ENCODE measurements at places on chromosomes 1 and 21.

- DNase-seq: no peak
Observed at GRCh38 chr1:71179997-71180396, 99.2 kb upstream of the ZRANB2 start.

DNA sequence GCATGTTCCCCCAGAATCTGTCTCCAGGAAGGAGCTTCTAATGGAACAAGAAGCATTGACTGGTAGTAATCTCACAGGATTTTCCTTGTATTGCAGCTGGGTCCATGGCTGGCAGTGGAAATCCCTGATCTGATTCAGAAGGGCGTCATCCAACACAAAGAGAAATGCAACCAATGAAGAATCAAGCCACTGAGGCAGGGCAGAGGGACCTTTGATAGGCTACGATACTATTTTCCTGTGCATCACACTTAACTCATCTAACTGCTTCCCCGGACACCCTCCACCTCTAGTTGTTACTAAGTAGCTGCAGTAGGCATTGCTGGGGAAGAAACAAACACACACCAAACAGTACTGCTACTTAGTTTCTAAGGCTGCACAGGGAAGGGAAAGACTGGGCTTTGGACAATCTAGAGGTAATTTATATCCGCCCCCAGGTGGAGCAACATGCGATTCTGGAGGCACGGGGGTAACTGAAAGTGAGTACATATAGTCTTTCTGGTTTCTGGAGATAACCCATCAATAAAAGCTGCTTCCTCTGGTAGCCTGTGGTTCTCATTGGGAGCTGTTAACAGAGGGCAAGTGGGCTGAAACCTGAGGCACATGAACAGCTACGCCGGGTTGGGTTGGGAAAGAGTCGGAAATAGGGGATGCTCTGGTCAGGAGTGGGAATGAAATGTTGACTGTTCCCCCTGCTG, 837 bp upstream of the USP21 start:
- DNase-seq: no peak

DNA sequence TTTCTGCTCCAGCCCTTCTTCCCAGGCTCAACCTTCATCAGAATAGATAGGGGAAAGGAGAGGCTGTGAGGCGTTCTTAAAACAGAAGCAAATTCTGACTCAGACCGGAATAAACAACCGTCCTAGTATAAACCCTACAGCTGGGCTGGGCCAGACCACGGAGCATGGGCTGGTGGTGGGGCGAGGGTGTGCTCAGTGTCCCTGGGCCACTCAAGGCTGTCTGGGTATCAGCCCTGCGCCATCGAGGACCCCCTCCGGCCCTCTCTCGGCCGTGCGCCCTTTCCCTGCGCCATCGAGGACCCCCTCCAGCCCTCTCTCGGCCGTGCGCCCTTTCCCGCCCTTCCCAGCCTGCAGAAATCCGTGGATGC, 36.0 kb downstream of the CAPN2 start:
- DNase-seq: no peak

DNA sequence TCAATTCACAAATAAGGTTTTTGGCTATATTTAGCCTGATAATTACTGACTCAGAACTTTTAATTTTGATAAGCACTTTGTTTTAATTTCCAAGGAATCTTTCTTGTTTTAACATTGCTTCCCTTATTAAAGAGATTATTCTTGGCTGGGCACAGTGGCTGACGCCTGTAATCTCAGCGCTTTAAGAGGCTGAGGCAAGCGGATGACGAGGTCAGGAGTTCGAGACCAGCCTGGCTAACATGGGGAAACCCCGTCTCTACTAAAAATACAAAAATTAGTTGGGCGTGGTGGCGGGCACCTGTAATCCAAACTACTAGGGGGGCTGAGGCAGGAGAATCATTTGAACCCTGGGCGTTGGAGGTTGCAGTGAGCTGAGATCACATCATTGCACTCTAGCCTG, 13.8 kb downstream of the ALG14 start:
- no peak for DNase-seq

DNA sequence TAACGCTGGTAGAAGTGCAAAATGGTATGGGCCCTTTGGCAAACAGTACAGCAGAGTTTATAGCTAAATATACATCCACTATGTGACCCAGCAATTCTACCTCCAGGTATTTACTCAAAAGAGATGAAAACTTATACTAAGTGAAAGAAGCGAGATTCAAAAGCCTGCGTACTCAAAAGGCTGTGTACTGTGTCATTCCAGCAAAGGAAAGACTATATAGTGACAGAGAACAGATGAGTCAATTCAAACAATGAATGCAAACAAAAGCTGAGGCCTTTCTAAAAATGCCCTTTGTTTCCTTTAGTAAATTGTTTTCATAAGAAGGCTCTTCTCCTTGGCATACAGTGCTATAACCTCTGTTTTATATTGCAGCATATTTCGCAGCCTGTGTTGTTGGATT, 268.8 kb upstream of the CSF3R start:
- no peak for DNase-seq

DNA sequence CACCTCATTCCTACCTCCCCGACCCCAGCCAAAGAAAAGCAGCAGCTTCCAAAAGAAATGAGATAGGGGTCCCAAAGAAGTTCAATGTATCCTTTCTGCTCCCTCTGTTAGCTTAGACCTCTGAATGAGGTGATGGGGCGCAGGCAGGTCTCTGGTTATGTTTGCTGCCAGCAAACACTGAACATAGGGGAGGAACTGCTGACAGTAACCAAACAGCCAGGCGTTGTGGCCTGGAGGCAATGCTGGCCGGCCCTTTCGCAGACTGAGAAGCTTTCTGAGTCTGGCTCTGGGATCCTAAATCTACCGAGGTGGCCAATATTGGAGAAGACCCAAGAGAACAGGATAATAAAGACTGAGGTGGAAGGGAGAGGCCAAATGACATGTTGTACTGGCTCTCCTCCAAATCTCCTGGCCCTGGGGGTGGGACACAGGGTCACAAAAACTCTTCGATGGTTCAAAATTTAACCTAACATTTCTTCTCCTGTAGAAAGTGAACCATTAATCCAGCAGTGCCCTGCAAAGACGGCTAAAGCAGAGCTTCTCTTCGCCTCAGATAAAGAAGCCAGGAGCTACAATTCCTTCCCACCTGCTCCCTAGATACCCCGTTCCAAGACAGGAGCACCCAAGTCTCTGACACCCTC, 19.6 kb downstream of the SSR2 start:
- DNase-seq: no peak

All from stimulated activated CD4-positive, alpha-beta T cell treated with anti-CD3 and anti-CD28 coated beads, Interleukin-1b, Interleukin-23, amount 100 ng/mL, for 1 hour (primary cell).